ENCODE measurements at places on chromosomes 6 and 20. TPM values are rescaled to one million over a fixed set of nuclear protein-coding genes. Genes with fewer than 3 reads are reported as not detected.

- DNase-seq: no peak
Measured at GRCh38 chr6:41428336-41428995, 93.1 kb downstream of the NCR2 start.

- DNase-seq: no peak
Measured at GRCh38 chr6:130683761-130684517, 143.3 kb upstream of the SMLR1 start.

DNA sequence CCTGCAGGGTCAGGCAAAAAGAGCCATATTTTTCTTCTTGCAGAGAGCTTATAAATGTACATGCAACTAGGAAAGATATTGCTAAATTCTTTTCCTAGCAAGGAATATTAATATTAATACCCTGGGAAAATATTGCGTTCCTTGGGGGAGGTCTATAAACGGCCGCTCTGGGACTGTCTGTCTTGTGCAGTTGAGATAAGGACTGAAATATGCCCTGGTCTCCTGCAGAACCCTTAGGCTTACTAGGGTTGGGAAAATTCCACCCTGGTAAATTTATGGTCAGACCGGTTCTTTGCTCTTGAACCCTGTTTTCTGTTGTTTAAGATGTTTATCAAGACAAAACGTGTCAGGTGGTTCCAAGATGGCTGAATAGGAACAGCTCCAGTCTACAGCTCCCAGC is 121.3 kb upstream of the CARMIL1 start:
- DNase-seq: no peak

DNA sequence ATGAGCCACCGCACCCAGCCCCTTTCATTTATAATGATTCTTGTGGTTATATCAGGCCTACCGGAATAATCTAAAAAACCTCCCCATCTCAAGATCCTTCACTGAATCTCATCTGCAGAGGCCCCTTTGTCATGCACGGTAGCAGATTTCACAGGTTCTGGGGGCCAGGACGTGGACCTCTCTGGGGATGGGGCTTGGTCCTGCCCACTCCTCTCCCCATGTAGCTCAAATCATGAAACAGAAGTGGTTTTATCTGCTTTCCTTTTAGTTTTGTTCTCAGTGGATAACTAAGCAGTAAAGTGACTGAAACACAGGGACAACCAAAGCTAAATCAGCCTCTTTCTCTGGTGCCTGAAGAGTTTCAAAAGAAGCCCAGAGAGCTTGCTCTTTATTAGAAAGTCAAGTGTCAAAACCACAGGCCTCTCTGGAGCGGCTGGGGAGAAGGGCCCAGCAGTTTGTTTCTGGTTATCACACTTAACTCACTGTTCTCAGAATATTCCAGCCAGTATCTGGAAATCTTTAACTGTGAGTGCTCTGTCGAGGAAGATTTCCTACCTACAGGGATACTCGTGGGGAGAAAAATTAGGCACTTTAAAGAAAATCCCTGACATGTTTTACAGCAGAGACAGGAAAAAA is 60.6 kb upstream of the FAM184A start:
- DNase-seq: no peak

GRCh38 chr20:58012731-58013510 is 215.5 kb downstream of the ANKRD60 start:
- no peak for DNase-seq

GRCh38 chr6:16163535-16164300 is 34.8 kb downstream of the MYLIP start:
- DNase-seq: no peak

GRCh38 chr6:38783443-38784228 is 68.5 kb downstream of the DNAH8 start:
- no peak for DNase-seq

- no peak for DNase-seq
Measured at GRCh38 chr20:44648068-44648467, 3.4 kb downstream of the ADA start.

Gene DACT2
- total RNA-seq: 1.5 TPM

Gene PBOV1
- not detected for total RNA-seq

Gene GPLD1
- total RNA-seq: 15.7 TPM

Gene C6orf136
- total RNA-seq: 15.7 TPM

Gene NHLRC1
- 0.74 TPM for total RNA-seq

Data from vagina (tissue), 2 donors.